ENCODE measurements at places on chromosomes 12 and 14.

DNA sequence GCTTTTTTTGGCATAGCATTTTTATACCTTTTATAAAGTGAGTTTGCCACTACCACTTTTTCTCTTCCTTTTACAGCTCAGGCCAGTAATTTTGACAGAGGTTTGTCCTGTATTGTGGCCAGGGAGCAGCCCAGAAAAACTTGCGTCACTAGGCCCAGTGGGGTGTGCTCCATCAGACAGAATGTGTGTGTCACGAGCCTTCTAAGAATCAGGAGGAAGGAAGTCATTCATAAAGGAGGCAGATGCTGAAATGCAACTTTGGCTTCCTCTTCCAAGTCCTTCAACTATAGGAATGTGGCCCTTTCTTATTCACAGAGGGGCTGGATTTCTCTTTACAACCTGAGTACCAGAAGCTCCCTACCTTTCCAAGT is 10.1 kb upstream of the RAB35 start:
- no peak for DNase-seq

- DNase-seq: no peak
These were observed 54.5 kb upstream of the FRS2 start for GRCh38 chr12:69415471-69416275.

DNA sequence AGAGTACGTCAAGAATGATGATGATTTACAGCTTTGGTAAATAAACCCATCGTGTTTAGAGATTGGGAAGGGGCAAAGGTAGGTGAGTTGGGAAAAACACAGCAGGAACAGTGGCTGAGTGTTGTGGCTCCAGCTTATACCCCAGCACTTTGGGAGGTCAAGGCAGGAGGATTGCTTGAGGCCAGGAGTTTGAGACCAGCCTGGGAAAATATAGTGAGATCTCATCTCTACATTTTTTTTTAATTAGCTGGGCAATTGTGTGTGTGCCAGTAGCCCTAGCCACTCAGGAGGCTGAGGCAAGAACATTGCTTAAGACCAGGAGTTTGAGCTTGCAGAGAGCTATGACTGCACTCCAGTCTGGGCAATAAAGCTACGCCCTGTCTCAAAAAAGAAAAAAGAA is 77.1 kb downstream of the RASSF9 start:
- no peak for DNase-seq

DNA sequence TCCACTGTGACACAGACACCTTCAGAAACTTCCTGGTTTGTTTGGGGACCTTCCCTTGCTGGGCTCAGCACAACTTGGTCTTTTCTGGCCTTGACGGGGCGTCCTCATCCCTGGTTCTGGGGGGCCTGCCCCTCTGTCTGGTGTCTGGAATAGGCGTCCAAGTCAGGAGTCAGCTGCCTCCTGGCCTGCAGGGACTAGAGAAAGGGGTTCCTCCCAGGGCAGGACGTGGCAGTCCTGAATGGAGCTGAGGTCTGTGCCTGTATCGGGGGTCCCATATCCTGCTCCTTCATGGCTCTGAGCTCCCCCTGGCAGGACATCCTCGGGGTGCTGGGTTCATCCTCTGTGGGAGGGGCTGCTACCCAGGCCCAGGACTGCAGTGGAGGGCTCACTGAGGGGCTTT is 384.0 kb downstream of the TMEM121 start:
- DNase-seq: no peak

GRCh38 chr12:110234755-110235154 is 46.3 kb upstream of the ATP2A2 start:
- no peak for DNase-seq

DNA sequence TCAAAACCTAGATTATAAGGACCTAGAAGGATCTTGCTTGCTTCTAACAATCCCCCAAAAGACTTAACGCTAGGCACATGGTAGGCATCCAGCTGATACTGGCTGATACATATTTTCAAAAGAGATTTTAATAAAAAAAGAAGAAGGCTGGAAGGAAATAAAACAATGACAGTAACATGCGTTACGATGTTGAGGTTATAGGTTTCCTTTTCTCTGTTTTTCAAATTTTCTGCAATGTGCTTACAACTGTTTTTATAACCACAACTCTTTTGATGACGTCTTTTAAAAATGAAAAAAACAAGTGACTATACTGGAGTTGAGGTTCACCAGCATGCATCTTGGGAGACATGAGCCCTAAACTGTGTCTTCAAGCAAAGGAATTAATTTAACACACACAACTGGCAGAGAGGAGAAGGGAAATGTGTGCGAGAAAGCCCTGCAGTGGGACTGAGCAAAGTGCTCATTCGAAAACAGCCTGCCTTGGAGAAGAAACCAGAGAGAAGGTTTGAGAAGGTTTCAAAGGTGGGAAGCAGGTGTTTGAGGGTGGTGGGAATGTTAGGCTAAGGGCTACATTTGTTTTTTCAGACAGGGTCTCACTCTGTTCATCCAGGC is 80.4 kb downstream of the DUSP16 start:
- peak; percentile 55 for DNase-seq

GRCh38 chr12:117166107-117166506 is 24.2 kb downstream of the FBXO21 start:
- no peak for DNase-seq

DNA sequence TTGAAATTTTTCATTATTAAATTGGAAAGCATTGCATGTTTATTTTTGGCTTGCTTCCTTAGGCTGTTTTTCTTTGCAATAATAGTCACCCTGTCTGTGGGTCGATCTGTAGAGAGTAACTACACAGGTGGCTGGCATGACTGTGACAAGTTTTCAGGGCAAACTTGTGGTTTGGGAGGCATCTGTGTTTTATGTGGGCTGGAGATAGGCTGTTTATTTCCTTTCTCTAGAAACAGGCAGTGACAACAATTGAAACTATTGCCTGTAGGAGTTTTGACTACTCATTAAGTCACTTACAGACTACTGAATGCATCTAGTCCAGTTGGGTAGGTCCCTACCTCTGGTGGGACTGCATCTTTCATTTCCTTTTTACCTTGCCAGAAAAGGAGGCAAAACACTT is 155.6 kb downstream of the DYRK2 start:
- DNase-seq: peak; percentile 88

GRCh38 chr12:112977139-112977538 is 1.2 kb upstream of the OAS2 start:
- DNase-seq: no peak

GRCh38 chr12:60522684-60523400 is 927.0 kb downstream of the SLC16A7 start:
- DNase-seq: no peak

DNA sequence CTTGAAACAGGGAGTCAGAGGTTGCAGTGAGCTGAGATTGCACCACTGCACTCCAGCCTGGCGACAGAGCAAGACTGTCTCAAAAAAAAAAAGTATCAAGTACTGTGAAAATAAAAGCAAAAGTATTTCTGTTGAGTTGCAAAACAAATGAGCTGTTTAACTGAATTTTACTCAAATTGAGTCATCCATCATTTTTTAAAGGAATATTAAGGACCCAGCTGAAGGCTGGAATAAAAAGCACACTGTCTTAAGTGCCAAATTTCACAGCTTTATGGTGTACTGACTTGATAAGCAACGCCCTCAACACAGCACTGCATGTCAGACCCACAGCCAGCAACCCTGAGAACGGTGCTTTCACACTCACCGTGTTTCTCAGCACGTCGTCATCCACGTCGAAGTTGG is 57.9 kb downstream of the AMN start:
- no peak for DNase-seq

- DNase-seq: no peak
These were observed 175.8 kb upstream of the GRIN2B start for GRCh38 chr12:14157088-14157747.

DNA sequence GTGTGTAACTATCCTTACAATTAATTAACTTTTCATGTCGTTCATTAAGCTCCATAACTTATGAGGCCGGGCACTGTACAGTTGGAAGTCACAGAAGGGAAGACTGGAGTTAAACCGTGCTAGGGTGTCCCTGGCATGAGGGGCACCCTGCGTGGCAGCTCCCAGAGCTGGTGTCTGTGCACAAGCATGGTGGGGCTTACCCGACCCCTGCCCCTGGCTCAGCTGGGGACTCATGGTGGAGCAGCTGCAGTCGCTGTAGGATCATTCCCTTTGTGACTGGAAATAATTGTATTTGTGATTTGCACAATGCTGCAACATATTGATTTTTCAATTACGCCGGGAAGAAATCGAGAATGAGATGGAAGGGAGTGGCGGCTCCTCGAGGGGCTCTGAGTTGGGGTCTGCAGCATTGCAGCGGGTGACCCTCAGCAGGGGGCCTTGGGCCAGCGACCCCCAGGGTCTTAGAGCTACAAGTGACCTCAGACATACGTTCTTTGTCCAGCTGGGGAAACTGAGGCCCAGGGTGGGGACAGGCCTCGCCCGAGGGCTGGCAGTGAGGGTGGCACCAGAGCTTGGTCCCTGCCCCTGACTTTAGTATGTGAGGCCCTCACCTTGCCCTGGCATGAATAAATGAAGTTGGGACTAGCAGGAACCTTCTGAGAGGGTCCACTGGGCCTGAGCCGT is 125.4 kb downstream of the KIF26A start:
- DNase-seq: no peak

- DNase-seq: peak; percentile 22
These were observed 18.3 kb upstream of the PLEKHH1 start for GRCh38 chr14:67514650-67515385.

DNA sequence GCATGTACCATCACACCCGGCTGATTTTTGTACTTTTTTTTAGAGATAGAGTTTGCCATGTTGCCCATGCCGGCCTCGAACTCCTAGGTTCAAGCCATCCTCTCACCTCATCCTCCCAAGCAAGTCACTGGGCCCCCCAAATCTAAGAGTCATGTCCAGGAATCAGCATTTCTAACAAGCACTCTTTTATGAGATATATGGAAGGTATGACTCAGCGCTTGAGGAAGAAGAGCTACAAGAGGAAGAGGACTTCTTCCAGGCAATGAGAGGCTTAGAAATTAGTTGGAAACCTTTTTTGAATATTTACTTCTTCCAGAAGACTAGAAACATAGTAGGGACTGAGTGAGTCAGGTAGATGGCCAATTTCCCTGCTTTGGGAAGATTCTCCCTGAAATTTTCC is 114.5 kb downstream of the HMGA2 start:
- DNase-seq: no peak

Data from activated CD4-positive, alpha-beta T cell treated with anti-CD3 and anti-CD28 coated beads, Interleukin-2, Interleukin-4, amounts not matched to agents 100 ng/mL and 50 ng/mL, durations not matched to agents 16 hours and 8 hours (primary cell).